Large intestine (tissue), 12 donors: ENCODE measurements at places on chromosomes 2 and 18.

- no peak overlapping the region for H3K4me3 ChIP-seq
- H3K36me3 ChIP-seq = no peaks in the 10 kb centered on the region
- H3K27ac ChIP-seq = no peak overlapping the region
- no peaks in the 10 kb centered on the region for H3K4me1 ChIP-seq
- no peaks in the 10 kb centered on the region for H3K27me3 ChIP-seq
- no peak for DNase-seq
These were observed 28.2 kb downstream of the MYCN start for GRCh38 chr2:15968280-15969178.

DNA sequence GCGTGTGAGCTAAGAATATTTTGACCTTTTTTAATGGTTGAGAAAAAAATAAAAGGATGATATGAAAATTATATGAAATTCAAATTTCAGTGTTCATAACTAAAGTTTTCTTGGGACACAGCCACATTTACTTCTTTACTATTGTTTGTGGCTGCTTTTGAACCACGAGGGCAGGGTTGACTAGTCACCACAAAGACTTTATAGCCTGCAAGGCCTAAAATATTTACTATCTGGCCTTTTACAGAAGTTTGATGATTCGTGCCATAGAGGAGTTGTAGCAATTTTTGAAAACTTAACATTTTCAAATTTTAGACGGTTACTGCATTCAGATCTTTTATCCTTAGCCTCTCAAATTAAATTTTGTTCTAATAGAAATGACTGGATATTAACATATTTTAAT is 69.9 kb downstream of the LIMS1 start:
- no peaks in the 10 kb centered on the region for H3K27me3 ChIP-seq
- no peaks in the 10 kb centered on the region for H3K4me1 ChIP-seq
- H3K27ac ChIP-seq = no peak overlapping the region
- no peak for DNase-seq

DNA sequence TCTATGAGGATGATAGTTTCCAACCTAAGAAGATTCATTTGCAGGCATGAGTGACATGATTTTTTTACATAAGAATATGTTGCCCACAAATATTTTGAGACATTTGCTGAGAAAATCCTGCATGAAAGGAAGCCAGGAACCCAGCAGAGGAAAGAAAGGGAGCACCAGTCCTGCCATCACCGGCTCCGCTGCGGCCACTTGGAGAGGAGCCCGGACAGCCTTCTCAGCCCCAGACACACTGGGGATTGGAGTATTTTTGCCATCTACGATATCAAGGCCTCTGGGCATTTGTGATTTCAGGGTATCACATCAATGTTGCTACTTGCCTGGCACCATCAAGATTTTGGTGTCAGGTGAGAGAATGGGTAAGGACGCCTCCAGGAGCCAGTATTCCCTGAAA is 228.3 kb downstream of the PTGR3 start:
- H3K36me3 ChIP-seq = no peaks in the 10 kb centered on the region
- H3K4me3 ChIP-seq = no peak overlapping the region
- H3K27me3 ChIP-seq = no peaks in the 10 kb centered on the region
- H3K4me1 ChIP-seq = no peaks in the 10 kb centered on the region
- H3K27ac ChIP-seq = no peak overlapping the region

- H3K27ac ChIP-seq = no peak overlapping the region
- no peak for DNase-seq
- no peaks in the 10 kb centered on the region for H3K36me3 ChIP-seq
- no peaks in the 10 kb centered on the region for H3K27me3 ChIP-seq
- no peak overlapping the region for H3K4me3 ChIP-seq
These were observed 55.1 kb upstream of the DLGAP1 start for GRCh38 chr18:4510160-4510559.

DNA sequence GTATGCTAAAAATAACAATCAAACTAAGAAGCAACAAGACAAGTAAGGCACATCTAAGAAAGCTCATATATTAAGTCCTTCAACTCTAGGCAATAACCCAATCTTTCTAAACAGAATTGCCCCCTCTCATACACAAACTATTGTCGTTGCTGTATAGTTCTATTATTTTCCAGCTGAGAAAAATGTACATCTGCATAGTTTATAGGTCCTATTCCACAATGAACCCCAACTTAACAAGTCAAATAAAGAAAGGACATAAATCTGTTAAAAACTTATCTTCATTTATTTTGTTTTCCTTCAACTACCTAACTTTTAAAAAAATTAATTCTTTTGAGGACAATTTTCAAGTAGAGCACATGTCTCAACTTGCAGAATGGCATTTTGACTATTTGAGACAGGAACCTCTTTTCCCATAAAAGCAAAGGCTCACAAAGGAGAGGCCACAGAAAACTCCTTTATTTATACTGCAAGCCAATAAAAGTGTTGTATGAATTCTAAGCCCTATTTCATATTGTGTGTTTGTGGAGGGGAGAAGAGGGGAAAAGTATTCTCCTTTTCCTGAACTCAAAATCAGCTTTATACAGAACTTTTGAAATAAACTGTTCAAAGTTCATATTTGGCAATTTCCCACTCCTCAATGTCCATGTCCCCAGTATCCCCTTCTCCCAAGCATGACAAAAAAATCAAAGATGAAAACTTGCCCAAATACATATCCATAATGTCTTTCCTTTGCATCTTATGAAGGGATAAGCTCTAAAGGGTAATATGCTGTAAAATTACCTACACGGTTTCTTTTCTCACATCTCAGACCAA is 37.4 kb downstream of the RTN4 start:
- no peak for DNase-seq
- H3K36me3 ChIP-seq = no peaks in the 10 kb centered on the region
- peak overlapping the region; percentile 95 for H3K27ac ChIP-seq
- no peaks in the 10 kb centered on the region for H3K27me3 ChIP-seq

DNA sequence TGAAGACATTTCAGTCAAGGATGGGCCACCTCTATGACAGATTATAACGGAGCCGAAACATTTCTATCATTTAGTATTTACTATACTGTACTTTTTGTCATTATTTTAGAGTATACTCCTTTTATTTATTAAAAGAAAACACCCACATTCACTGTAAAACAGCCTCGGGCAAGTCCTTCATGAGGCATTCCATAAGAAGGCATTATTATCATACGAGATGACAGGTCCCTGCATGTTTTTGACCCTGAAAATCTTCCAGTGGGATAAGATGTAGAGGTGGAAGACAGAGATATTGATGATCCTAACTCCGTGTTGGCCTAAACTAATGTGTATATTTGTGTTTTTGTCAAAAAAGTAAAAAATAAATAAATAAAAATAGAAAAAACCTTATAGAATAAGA is 245.0 kb downstream of the MTX2 start:
- H3K4me3 ChIP-seq = no peak overlapping the region
- no peaks in the 10 kb centered on the region for H3K36me3 ChIP-seq
- H3K4me1 ChIP-seq = no peaks in the 10 kb centered on the region

DNA sequence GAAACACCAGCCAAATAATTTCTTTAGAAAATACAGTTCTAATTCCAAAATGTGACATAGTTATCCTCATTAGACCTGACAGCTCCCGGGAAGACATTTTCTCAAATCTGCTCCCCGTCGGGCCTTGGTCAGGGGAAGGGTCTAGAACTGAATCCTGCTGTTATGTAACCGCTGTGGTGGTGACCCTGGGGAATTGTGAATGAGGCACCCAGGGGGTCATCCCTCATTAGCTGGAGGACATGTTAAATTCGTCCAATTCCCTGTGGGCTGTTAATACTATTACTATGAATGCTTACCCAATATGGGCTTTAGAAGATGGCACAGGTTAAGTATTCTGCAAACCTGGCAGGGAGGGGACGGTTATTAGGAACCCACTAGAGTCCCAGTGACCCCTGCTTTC is 11.8 kb downstream of the CPLX4 start:
- DNase-seq = no peak
- peaks cover 4% of the 10 kb centered on the region for H3K4me1 ChIP-seq
- H3K27me3 ChIP-seq = peaks cover 50% of the 10 kb centered on the region
- H3K27ac ChIP-seq = no peak overlapping the region
- H3K4me3 ChIP-seq = no peak overlapping the region
- no peaks in the 10 kb centered on the region for H3K36me3 ChIP-seq

DNA sequence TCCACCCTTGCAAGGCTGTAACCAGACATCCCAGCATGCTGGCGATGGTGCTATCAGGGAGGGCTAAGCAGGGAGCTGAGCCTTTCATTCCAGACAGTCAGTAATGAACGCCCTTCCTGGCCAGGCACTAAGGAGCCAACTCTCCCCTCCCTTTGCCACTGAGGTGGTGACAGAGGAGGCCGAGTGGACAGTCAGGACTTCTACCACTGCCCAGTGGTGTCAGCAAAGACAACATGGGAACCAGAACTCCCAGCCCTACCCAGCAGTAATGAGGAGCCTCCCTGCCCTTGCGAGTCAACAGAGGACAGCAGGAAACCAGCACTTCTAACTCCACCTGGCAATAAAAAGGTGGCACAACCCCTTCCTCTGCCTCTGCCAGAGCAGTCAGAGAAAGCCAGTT is 68.6 kb downstream of the ZAP70 start:
- H3K4me1 ChIP-seq = no peaks in the 10 kb centered on the region
- H3K4me3 ChIP-seq = no peak overlapping the region
- peak; percentile 22 for DNase-seq
- H3K36me3 ChIP-seq = peaks cover 33% of the 10 kb centered on the region
- no peak overlapping the region for H3K27ac ChIP-seq

DNA sequence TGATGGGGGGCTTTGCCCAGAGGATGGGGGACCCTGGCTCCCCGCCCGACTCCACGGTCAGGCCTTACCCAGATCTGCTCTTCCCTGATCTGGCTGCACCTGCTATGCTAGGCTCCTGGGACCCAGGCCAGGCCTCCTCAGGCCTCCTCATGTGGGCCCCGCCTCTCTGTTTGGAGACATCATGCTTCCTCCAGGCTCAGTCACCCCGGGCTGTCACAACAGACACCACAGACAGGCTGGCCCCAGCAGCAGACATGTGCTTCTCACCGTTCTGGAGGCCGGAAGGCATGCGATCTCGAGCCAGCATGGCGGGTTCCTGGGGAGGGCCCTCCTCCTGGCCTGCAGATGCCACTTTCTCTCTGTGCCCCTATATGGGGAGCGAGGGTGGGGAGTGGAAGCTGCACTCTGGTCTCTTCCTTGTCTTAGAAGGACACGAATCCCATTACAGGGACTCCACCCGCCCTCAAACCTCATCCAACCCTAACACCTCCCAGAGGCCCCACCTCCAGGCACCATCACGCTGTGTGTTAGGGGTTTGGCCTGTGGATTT is 10.8 kb upstream of the NEU4 start:
- H3K27ac ChIP-seq = no peak overlapping the region
- no peaks in the 10 kb centered on the region for H3K4me1 ChIP-seq
- no peak for DNase-seq

DNA sequence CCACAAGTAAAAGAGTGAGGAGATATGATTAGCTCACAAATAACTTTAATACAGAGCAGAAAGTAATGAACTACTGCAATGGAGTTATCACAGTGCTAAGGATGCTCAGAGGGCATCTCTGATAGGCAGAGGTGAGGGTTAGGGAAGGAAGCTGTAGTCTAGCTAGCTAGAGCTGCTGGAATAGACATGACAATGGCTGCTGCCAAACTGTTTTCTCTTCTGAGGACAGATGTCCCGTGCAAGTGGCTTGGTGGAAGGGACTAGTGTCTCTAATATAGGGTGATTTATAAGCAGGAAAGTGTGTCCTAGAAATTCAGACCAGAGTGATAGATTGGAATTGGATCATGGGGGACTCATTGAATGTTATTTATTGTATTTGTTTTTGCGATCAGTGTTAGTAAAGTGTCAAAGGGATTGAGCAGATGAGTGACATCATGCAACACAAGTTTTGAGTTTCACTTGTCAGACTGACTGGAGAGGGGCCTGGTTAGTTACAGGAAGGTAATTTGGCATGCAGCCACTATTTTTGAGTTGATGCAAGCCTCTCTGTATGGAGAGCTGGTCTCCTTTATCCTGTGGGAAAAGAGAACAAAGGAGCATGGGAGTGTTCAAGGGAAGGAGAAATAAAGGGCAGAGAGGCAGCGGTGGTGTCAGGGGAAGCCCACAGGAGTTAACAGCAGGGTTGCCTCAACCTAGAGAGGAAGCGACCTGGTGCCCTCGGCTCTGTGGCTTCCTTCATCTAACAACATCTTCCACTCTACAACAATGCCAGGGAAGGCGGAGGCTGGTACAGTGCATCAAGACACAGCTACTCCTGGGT is 1.9 kb downstream of the CTLA4 start:
- no peak for DNase-seq
- H3K36me3 ChIP-seq = no peaks in the 10 kb centered on the region

DNA sequence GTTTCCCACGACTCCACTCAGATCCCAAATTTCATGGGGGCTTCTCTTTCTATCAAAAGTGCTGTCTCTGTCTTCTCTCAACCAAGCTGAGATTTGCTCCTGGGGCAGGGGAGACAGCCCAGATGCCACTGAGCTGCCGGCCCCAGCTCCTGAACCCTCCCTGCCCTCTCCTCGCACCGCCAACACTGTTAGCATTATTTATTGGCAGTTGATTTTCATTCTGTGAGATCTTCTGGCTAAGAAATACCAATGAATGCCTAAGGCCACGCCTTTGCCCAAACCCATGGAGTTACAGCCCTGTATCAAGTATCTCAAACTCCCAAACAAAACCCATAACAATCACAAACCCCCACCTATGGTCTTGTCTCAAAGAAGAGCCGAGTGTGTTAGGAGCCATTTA is 153.0 kb upstream of the TWIST2 start:
- no peak for DNase-seq
- no peak overlapping the region for H3K27ac ChIP-seq
- no peaks in the 10 kb centered on the region for H3K36me3 ChIP-seq
- no peaks in the 10 kb centered on the region for H3K27me3 ChIP-seq
- no peak overlapping the region for H3K4me3 ChIP-seq

DNA sequence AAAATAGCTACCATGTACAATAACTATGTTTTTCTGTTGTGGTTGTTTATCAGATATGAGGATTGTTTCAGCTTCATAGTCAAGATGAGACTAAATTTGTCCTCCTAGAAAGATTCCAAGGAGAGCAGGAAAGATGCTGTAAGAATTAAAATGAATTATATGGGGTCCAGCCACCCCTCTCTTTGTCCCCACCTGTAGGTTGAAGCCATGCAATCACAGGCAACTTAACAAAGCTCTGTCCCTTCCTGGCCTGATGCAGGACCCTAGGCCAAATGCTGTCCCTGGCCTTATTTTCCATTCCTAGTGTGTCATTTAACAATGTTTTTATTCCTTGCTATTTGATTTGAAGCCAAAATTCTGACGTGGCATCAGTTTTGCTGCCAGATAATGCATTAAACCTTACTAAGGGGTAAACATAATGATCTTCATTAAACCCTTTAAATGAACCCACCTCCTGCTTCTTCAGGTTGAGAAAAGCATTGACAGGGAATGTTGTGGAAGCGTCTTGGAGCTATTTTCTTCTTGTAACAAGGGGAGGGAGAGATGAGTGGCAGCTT is 240.9 kb upstream of the ZNF521 start:
- no peak overlapping the region for H3K27ac ChIP-seq
- no peaks in the 10 kb centered on the region for H3K27me3 ChIP-seq
- no peak overlapping the region for H3K4me3 ChIP-seq
- H3K36me3 ChIP-seq = no peaks in the 10 kb centered on the region
- no peak for DNase-seq
- H3K4me1 ChIP-seq = no peaks in the 10 kb centered on the region

- H3K27ac ChIP-seq = no peak overlapping the region
- H3K4me1 ChIP-seq = no peaks in the 10 kb centered on the region
- H3K27me3 ChIP-seq = no peaks in the 10 kb centered on the region
These were observed 236.5 kb downstream of the BCL2 start for GRCh38 chr18:63083020-63083531.

- no peak overlapping the region for H3K4me3 ChIP-seq
- H3K27ac ChIP-seq = no peak overlapping the region
- H3K36me3 ChIP-seq = peaks cover 2% of the 10 kb centered on the region
These were observed 37.3 kb upstream of the ASPRV1 start for GRCh38 chr2:69998761-69999160.

GRCh38 chr2:181742922-181743722 is 62.8 kb upstream of the NEUROD1 start:
- no peak overlapping the region for H3K27ac ChIP-seq
- no peaks in the 10 kb centered on the region for H3K27me3 ChIP-seq
- no peak overlapping the region for H3K4me3 ChIP-seq
- DNase-seq = peak; percentile 41
- H3K4me1 ChIP-seq = peaks cover under 1% of the 10 kb centered on the region
- no peaks in the 10 kb centered on the region for H3K36me3 ChIP-seq
